ENCODE measurements at places on chromosomes 3 and 15.

DNA sequence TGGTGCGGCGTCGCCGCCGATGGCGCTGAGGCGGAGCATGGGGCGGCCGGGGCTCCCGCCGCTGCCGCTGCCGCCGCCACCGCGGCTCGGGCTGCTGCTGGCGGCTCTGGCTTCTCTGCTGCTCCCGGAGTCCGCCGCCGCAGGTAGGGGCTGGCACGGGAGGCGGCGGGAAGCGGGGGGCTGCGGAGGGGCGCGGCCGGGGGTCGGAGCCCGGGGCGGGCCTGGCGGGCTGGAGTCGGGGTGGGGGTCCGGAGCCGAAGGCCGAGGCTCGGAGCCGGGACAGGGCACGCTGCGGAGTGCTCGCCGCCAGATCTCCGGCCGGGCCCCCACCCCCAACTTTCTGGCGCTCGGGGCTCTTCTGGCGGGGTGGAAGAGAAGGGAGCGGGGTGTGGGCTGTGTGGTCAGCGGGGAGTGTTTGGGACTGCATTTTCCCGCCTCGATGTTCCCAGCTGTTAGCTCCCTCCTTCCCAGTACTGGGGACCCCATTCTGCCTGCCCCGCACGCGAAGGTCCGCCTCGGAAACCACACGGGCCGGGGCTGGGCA is 299 bp downstream of the TYRO3 start:
- DNase-seq: no peak

- no peak for DNase-seq
Measured at GRCh38 chr3:175273573-175273972, 414.4 kb downstream of the NAALADL2 start.

GRCh38 chr3:187929112-187929816 is 184.0 kb upstream of the BCL6 start:
- no peak for DNase-seq

- DNase-seq: no peak
Measured at GRCh38 chr3:174132006-174132405, 727.1 kb upstream of the NAALADL2 start.

Measured in RKO (cell line).